ENCODE measurements at places on chromosomes 6 and 20.

DNA sequence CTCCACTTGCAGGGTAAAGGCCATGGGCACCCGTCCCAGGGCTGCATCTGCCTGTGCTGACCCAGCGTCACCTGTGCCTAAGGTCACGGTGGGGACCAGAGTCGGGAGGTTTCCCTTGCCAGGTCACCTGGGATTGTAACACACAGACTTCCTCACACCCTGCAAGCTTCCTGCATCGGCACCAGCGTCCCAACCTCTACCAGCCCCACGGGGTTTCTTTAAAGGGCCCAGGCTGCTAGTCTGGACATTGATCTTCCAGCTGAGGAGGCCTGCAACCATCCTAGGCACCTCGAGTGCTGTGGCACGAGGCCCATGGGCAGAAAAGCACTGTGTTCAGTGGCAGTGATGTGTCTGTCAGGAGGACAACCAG, 12.6 kb downstream of the ACSS1 start:
- DNase-seq = no peak

GRCh38 chr20:19975436-19975799, 41.7 kb upstream of the NAA20 start:
- DNase-seq = no peak

DNA sequence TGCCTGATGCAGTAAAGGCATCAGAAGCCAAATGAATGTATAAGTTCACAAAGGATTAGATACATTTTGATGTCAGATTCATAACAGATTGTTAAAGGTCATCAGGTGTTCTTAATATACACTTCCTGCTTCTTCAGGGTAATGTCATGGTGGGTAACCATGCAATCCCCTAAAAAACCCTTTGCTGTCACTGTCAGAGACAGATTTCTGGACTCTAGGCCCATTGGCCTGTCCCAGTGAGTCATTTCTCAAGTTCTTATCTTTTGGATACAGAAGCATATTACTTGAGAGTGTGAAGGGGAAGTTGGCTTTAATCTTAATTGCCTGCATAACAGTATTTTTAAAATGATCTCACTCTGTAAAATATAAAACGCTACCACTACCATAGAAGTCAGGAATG, 895.6 kb upstream of the MAP3K7 start:
- no peak for DNase-seq

GRCh38 chr6:53112404-53112803, 36.2 kb downstream of the GCM1 start:
- DNase-seq = no peak

DNA sequence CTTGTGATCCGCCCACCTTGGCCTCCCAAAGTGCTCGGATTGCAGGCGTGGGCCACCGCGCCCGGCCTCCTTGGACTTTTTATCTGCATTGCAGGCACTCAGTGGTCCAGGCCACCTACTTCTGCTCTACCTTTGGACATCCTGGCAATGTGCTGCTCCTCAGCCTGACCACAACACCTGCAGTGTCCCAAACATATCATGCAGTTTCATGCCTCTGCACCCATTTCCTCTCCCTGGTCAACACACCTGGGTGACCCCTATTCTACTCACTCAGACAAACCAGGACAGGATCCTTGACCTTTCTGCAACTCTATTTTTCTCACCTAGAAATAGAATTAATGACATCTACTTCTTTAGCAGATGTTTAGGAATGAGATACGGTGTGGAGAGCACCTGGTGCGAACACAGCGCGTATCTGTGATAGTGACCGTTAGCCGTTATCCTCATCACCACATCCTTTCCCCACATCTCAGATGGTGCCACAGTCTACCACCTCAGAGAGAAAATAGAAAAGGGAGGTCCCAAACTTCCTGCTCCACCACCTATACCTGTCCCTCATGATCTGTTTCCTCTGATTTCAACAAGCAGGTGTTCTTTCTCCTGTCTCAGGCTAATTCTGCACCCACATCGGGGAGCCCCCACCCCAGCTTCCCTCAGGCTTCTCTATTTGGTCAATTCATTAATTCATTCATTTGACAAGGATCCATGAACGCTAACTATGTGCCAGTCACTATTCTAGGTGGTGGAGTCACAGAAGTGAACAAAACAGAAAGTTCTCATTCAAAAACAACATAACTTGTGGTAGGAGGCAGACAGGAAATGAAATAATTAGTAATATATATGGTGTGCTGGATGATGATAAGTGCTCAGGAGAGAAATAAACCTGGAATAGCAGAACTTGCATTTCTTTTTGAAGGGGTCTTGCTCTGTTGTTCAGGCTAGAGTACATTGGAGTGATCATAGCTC, 4.3 kb upstream of the BTN3A2 start:
- no peak for DNase-seq

GRCh38 chr6:10351791-10352190, 63.1 kb downstream of the TFAP2A start:
- no peak for DNase-seq

GRCh38 chr6:125700581-125701353, 48.7 kb upstream of the HEY2 start:
- DNase-seq = no peak

DNA sequence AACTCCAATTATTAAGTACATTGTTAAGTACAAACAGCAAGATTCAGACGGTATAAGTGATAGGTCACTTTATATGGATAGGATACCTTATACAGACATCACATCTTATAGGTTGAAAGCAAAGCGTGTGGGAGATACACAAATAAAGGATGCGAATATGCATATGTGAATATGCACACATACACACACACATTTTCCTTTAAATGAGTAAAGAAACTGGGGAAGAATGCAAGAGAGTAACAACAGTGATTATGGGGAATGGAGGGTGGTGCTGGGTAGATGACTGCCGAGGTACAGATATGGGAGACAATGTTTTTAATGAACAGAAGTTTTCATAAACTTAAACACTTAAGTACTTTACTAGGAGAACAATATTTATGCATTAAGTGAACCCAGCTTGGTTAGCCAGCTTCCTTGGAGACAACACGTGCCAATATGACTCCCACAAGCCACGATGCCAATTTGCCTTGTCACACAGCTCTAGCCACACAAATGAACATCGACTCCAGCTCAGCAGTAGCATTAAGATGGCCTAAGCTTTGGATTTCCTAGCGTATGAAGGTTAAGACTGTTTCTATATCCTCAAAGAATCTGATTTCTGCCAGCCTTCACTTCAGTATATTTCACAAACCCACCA, 96.6 kb downstream of the EPB41L2 start:
- no peak for DNase-seq

- no peak for DNase-seq
Measured at GRCh38 chr6:45543298-45544235, 165.8 kb upstream of the SUPT3H start.

DNA sequence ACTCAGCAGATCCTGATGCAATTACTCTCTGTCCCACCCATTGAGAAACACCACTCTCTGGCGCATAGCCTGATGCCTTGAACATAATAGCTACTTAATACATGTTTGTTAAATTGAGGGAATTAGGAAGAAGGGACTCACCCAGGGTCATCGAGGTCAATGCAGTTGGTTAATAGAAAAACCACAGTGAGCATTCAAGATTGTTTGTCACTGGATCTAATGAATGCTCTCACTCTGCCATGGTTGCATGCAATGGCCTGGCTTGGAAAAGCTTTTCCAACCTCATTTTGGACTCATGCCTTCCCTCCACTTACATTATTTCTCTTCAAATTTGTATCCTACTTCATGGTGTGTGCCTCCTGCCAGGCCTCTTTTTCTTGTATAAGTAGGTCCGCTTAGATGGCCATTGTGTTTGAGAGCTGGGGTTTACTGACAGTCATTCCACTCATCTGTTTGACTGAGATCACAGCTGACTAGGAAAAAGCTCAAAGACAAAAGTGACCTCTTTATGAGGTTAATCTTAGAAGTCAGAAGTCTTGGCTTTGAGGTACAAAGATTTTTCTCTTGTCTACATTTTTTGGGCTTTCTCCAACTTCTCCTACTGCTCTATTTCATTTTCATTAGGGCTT, 154.8 kb upstream of the RAB32 start:
- DNase-seq = no peak

GRCh38 chr20:15889514-15890256, 683.6 kb downstream of the KIF16B start:
- DNase-seq = no peak

- no peak for DNase-seq
Measured at GRCh38 chr20:48381353-48382120, 446.3 kb downstream of the PREX1 start.

DNA sequence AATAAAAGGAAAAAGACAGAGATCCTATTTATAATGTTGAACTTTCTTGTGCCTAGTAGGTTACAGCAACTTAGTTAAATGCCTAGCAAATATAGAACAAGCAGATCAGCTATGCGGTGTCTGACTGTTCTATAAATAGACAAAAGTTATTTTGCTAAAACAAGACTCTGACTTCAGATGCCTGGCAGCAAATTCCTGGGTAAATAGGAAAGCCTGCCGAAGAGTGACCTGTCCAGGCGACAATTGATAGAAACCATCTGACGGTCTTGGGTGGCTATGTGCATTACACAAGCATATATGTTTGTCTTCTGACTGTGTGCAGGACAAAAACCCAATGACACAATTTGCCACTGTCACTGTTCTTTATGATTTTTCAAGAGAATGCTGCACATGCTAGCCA, 38.0 kb upstream of the PDE10A start:
- DNase-seq = no peak

GRCh38 chr6:82494367-82494766, 130.8 kb downstream of the TPBG start:
- no peak for DNase-seq

DNA sequence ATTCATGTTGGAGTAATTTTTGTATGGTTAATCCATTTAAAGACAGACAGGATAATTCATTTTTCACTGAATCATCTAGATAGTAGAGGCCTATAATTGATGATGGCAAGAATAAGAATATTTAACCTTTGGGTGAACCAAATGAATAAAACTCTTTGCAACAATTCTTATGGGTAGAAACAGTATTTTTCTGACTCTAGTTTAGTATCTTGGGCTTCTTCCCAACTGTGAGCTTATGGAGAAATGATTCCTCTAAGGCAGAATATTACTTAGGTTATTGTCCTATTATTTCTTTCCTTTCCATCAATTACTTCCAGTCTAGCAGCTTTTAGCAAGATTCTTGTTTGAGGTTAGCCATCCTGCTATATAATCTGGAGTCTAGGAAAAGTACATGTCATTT, 734.9 kb upstream of the FLRT3 start:
- no peak for DNase-seq
